ENCODE measurements at places on chromosomes 4 and X. TPM values are rescaled to one million over a fixed set of nuclear protein-coding genes. Genes with fewer than 3 reads are reported as not detected.

DNA sequence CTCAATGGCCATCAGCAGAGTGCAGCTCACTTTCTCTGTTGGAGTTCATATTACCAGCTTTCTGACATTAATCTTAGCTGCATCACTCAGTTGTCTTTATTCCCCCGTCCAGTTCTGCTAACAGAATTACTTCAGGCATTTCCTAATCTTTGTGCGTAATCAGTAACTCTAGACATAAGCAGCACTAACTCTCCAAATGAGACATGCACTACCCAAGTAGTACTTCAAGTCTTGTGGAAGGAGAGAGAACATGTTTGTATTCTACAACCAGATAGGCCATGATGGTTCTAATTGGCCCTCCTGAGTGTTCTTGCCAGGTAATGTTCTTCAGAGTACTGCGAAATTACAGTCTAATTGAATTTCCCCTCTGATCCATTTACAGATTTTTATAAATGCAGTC, 448.5 kb upstream of the RPS6KA3 start:
- DNase-seq = no peak

- no peak for DNase-seq
Observed at GRCh38 chrX:29318012-29318411, 730.8 kb downstream of the IL1RAPL1 start.

DNA sequence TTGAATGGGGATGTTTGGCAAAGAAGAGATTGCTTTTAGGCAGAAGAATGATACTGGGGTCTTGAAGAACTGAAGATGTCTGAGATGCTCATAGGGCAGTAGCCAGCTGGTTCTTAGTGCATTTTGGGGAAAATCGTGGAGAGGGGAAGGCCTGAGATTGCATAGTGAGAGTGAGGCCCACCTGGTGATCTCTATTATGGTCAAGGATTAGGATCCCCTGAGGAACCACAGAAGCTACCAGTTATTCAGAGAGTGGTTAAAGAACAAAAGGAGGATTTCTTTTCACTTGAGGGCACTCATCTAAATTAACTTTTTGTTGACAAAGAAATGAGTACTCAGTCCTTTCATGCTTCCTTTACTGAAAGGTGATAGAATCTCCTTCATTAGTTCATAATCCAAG, 271.3 kb upstream of the HAND2 start:
- DNase-seq = no peak

DNA sequence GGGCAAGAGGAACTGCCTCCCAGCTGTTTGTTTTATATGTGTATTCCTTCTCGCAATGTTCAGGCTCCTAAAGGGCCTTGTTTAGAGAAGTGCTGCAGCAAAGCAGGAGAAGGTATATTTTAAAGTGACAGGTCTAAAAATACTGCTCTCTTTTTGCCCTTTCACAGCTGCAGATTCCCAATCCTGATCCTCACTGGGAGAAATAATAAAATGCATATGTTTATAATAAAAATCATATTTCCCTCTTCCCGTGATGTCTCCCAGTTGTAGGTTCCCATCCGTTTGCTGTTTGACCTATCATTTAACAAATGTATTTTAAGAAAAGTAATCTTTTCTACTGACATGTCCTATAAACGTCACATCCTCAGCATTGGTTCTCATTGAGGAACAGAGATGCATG, 62.7 kb upstream of the GPC4 start:
- no peak for DNase-seq

GRCh38 chrX:150361070-150361776, 1.9 kb upstream of the MAMLD1 start:
- no peak for DNase-seq

DNA sequence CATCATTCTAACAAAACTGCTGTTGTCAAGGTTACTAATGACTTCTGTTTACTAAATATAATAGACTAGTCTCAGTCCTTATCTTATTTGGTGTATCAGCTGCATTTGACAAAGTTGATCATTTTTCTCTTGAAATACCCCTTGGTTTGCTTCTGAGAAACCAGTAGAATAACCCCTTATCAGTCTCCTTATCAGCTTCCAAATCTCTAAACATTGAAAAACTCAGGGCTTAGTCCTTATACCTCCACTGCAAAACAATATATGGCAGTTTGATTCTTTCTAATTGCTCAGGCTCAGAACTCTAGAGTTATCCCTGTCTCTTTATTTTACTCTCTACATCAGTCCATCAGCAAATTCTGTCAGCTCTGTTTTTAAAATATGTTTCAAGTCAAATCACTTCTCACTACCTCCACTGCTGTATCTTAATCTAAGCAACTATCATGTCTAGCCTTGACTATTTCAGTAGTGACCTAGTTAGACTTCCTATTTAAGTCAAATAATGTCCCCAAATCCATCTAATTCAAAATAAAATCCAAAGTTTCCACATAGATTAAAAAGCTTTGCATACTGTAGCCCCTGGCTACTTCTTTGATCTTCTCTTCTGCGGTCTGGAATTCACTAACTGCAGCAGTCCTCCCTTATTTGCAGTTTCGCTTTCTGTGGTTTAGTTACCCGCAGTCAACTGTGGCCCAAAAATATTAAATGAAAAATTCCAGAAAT, 87.1 kb upstream of the NPNT start:
- no peak for DNase-seq

DNA sequence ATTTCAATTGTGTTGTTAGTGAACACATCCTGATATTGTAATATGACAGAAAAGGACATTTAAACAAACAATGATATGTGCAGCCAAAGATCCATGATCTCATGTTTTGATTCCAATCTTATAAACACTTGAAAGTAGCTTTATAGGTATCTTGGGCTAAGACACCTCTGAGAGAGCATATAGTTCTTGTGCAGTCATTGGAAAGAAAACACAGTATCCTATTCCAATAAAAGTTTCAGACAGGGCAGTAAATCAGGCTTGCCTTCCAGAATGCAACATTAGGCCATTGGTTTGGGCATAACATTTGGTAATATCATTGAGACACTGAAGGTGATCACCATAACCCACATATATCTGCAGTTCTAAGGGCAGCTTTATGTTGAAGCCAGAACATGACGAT, 188.3 kb upstream of the HCCS start:
- DNase-seq = no peak

GRCh38 chr4:135741583-135741982, 1540.0 kb upstream of the PABPC4L start:
- no peak for DNase-seq

- no peak for DNase-seq
Observed at GRCh38 chr4:156477636-156478035, 494.0 kb downstream of the PDGFC start.

GRCh38 chr4:7423801-7424552, 10.8 kb downstream of the PSAPL1 start:
- no peak for DNase-seq

GRCh38 chr4:58734030-58734674, 1624.0 kb upstream of the IGFBP7 start:
- no peak for DNase-seq

Gene COX7B2
- not detected for total RNA-seq

Gene NUDT11
- 21.7 TPM for total RNA-seq

Gene EGFL6
- total RNA-seq = not detected

Gene RHOXF2B
- not detected for total RNA-seq

Gene ADH1A
- not detected for total RNA-seq

Gene PDCL2
- not detected for total RNA-seq

Gene TRIM61
- 5.2 TPM for total RNA-seq
